Thoracic aorta (tissue), 2 donors: ENCODE measurements at places on chromosomes 12 and 14. TPM values are rescaled to one million over a fixed set of nuclear protein-coding genes. Genes with fewer than 3 reads are reported as not detected.

DNA sequence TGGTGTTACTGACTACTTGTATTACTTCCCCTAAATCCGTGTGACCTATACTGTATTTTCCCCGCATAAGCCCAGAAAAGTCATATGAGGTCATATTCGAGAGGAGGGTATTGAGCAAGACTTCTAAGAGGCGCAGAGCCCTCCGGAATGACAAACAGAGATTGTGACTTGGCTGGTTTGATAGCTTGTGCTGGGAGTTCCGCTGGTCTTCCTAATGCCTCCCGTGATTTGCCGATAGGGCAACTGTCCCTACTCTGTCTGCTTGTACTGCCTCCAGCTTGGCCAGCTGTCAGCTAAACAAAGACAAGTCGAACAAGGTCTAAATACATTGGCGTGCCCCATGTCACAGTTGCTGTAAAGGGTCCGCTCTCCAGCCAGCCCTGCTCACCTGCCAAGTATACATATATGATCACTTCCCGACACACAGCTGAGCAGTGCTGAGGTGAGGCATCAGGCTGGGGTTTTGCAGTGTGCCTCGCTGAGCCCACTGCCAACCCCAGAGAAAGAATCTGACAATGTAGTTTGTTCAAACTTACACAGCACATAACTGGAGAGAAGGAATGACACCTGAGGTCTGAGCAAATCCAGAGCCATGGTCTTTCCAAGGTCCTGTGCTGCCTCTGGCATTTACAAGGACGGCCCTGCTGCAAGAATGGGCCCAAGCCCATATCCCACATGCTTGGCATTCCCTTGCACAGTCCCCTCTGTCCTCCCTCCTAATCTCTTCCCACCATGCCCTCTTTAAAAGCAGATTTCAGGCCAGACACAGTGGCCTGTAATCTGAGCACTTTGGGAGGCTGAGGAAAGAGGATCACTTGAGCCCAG lies 23.7 kb downstream of the LGMN start:
- DNase-seq, result no peak

TMEM132D gene
- total RNA-seq, result not detected

DNA sequence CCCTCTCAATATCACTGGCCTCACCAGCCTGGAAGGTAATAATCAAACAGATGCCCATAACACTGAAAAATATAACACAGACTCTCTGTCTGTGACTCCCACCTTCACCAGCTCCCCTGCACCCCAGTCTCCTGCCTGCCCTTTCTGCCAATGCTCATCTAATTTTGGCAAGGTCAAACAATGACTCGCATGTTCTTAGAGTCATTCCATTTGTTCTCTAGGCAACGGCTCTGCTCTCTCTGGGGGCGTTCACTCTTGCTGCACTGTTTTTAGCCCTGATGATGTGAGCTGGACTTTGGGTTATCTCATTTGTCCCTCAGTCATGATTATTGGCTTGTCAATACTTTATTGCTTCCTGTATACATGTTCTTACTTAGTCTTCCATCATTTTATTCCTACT lies 691.8 kb downstream of the FLRT2 start:
- DNase-seq, result no peak

AQP6 gene
- total RNA-seq, result not detected

MYF5 gene
- not detected for total RNA-seq

DNA sequence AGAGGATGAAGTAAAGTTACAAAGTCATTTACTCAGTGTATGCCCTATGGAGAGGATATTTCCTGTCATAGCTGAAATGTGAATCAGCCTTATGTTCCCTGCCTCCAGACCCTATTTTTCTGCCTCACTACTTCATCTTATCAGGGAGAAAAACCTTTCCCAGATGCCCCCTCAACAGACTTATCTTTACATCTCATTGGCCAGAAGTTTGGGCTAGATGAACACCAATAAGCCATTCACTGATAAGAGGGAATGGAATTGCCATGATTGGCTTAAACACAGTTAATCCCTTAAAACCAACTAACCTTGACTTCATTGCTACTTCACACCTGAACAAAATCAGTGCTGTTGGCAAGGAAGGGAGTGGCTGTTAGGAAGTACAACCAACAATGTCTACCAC lies 40.1 kb downstream of the CREBL2 start:
- DNase-seq, result no peak
